Stimulated activated CD8-positive, alpha-beta memory T cell treated with anti-CD3 and anti-CD28 coated beads, Interleukin-4, amount 100 ng/mL, for 1 hour (primary cell): ENCODE measurements at places on chromosomes 7 and 10.

DNA sequence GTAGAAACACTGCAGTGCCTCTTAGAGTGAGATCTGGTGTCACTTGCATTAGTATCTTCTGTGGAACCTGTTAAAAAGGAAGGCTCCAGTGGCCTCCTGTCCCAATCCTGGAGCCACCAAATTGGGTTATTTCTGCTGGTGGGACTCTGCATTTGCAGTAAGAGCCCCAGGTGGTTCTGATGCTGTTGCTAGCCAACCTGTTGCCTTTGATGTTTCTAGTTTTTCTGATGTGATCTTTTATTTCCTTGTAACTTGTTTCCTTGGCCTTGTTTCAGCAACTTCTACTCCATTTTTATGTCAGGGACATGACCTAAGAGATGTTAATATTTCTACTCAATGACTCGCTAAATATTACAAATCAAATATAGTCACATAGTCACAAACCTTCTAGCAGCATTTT, 12.5 kb upstream of the STN1 start:
- no peak for DNase-seq

GRCh38 chr10:23826421-23826820, 382.5 kb upstream of the KIAA1217 start:
- no peak for DNase-seq

- DNase-seq, result no peak
These were observed 12.3 kb downstream of the NOD1 start for GRCh38 chr7:30466266-30466665.

DNA sequence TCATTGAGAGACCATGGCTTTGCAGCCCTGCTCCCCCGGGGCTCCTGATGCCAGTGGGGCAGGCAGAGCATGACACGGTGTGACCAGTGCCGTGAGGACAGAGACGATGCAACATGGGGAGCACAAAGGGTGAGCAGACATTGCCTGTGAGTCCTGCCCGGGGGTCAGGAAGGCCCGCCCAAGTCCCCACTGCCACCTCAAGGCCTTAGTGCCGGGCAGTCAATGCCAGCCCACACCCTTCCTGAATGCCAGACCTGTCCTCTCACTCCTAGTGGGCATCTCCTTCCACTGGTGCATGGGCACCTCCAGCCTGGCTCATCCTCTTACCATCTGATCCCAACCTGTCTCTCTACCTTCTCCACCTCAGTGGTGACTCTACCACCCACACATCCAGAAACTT, 157.9 kb upstream of the ZMIZ1 start:
- DNase-seq, result no peak

DNA sequence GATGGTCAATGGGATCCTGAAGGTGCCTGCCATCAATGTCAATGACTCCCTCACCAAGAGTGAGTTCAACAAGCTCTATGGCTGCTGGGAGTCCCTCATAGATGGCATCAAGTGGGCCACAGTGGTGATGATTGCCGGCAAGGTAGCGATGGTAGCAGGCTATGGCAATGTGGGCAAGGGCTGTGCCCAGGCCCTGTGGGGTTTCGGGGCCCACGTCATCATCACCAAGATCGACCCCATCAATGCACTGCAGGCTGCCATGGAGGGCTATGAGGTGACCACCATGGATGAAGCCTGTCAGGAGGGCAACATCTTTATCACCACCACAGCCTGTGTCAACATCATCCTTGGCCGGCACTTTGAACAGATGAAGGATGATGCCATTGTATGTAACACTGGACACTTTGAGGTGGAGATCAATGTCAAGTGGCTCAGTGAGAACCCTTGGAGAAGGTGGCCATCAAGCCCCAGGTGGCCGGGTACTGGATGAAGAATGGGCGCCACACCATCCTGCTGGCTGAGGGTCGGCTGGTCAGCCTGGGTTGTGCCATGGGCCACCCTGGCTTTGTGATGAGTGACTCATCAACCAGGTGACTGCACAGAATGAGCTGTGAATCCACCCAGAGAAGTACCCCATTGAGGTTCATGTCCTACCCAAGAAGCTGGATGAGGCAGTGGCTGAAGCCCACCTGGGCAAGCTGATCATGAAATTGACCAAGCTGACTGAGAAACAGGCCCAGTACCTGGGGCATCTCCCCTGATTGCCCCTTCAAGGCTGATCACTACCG, 63.0 kb upstream of the ANTXRL start:
- no peak for DNase-seq

GRCh38 chr10:51507476-51507875, 191.9 kb downstream of the CSTF2T start:
- no peak for DNase-seq

- DNase-seq, result no peak
These were observed 58.0 kb downstream of the NUDCD3 start for GRCh38 chr7:44432381-44432977.

DNA sequence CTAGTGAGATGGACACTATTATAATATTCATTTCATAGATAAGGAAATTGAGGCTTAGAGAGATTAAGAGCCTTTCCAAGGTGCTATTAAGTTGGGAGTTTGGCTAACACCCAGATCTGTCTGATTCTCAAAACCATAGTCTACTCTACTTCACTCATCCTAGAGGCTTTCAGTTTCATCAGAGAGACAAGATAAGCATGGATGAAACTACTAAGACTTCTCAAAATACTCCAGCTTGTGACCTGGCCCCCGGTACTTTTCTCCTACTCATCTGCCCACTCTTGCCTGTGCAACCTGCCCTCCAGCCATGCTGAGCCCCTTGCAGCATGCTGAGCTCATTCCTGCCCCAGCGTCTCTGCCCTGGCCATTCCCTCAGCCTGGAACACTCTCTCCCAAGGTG, 12.2 kb upstream of the SLC35B4 start:
- no peak for DNase-seq

DNA sequence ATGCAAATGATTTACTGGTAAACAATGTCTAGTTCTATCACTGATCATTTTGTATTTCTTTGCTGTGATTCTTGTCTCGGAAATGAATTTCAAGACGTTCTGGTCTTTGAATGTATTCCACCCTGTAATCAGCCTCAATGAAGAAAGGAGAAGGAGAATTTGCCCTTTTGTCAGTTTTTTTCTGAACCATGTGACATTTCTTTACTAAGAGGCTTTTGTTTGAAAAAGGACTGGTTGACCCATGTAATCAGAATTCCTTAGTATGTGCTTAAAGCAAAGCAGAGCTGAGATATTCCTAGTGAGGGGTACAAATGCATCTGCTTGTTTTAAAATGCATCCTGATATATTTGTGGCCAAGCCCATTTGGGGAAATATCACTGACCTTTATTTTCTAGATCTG, 581.6 kb downstream of the ETV1 start:
- no peak for DNase-seq

DNA sequence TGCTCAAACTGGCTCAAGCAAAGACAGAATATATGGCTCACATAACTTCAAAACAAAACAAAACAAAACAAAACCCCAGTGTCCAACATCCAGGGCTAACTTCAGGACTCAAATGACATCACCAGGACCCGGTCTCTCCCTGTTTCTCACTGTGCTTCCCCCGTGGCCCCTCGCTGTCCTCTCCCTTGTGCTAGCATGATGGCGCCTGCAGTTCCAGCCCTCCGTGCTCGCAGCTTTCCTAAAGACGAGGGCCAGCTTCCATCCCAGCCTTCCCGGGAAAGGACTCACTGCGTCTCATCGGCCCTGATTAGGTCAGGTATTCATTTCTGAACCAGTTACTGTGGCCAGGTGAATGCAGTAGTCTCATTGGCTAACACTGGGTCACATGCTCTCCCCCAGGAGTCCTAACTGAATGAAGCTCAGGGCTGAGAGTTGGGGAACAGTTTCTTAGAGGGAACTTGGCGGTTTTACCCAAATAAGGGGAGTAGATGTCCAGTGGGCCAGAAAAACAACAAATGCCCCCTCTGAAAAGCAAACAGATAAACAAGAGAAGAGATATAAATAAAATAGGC, 33.0 kb upstream of the CTBP2 start:
- DNase-seq, result no peak
